ENCODE measurements at places on chromosomes 7 and 10. TPM values are rescaled to one million over a fixed set of nuclear protein-coding genes. Genes with fewer than 3 reads are reported as not detected.

The PDE6C gene
- total RNA-seq: not detected

The SYNPO2L gene
- total RNA-seq: not detected

The PNLIPRP2 gene
- not detected for total RNA-seq

The SPDYE2 gene
- 0.39 TPM for total RNA-seq

The ARMC3 gene
- total RNA-seq: 1.4 TPM

The HABP2 gene
- not detected for total RNA-seq

The NUTM2E gene
- total RNA-seq: not detected

The TMUB1 gene
- total RNA-seq: 53.9 TPM

The C7orf57 gene
- total RNA-seq: not detected

The LBX1 gene
- not detected for total RNA-seq

The SEMA3C gene
- total RNA-seq: 1.2 TPM

The KIAA1217 gene
- 0.10 TPM for total RNA-seq

The SFR1 gene
- total RNA-seq: 12.9 TPM

The ZPBP gene
- total RNA-seq: not detected

The DMBT1 gene
- not detected for total RNA-seq

The GIMAP1 gene
- total RNA-seq: 17.1 TPM

The SLC29A4 gene
- 0.47 TPM for total RNA-seq

The NPC1L1 gene
- total RNA-seq: 0.10 TPM

The POLR2J2 gene
- total RNA-seq: 56.4 TPM

The LOXL4 gene
- not detected for total RNA-seq

The TAC1 gene
- total RNA-seq: not detected

The CDC14C gene
- total RNA-seq: not detected

The AKR1B15 gene
- not detected for total RNA-seq

The SFRP4 gene
- total RNA-seq: not detected

The NODAL gene
- not detected for total RNA-seq

The TWIST1 gene
- 0.39 TPM for total RNA-seq

The CAV2 gene
- not detected for total RNA-seq

The ANKRD7 gene
- total RNA-seq: not detected

The CYP2E1 gene
- total RNA-seq: 0.37 TPM

The LEP gene
- total RNA-seq: not detected

The TMEM254 gene
- 10.7 TPM for total RNA-seq

The ADAM12 gene
- 3.8 TPM for total RNA-seq

The WDR86 gene
- total RNA-seq: 4.8 TPM
